K562 (cell line): ENCODE measurements at places on chromosomes 5 and 9. TPM values are rescaled to one million over a fixed set of nuclear protein-coding genes. Genes with fewer than 3 reads are reported as not detected.

Gene MLANA
- total RNA-seq = not detected in 2 replicates

Gene SAPCD2
- total RNA-seq = 72.1 and 78.8 TPM in 2 replicates

Gene BOD1
- total RNA-seq = 17.9 and 22.0 TPM in 2 replicates

- no peak for DNase-seq
These were observed 663.4 kb downstream of the PTPRD start for GRCh38 chr9:9949368-9949767.

DNA sequence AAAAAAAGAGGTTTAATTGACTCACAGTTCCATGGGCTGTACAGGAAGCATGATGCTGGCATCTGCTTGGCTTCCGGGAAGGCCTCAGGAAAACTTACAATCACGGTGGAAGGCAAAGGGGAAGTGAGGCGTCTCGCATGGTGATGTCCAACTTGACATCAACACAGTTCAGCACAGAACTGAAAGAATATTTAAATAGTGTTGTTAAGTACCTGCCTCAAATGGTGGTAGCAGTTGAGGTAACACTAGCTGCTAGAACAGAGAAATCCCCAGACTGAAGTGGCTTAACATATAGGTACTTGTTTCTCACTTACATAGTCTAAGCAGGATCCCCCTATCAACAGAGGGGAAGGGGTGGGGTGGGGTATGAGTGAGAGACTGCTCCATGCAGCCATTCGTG, 141.6 kb downstream of the DROSHA start:
- DNase-seq = no peak

GRCh38 chr5:129996896-129997295, 92.6 kb downstream of the CHSY3 start:
- DNase-seq = no peak

GRCh38 chr9:94745806-94746540, 19.5 kb downstream of the AOPEP start:
- DNase-seq = no peak

- DNase-seq = no peak
These were observed 831.3 kb downstream of the MTRR start for GRCh38 chr5:8700222-8700621.

DNA sequence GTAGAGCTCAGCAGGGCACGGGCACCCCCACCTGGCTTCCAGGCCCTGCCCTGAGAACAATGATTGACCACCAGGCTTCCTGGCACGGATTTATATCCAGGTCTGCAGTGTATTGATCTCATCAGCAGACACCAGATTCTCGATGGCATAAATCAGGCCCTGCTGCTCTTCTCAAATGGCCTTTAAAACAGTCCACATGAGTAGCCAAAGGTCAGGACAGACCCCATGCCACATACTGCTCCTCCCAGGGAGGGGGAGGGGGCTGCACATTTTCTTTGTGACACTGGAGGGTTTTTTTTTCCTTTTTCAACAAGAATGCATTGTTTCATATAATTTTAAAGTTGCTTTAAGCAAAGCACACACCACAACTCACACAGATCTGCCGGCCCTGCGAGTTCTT, 85.4 kb downstream of the SEMA4D start:
- DNase-seq = no peak

GRCh38 chr5:28748446-28748845, 1710.1 kb upstream of the CDH9 start:
- DNase-seq = no peak

DNA sequence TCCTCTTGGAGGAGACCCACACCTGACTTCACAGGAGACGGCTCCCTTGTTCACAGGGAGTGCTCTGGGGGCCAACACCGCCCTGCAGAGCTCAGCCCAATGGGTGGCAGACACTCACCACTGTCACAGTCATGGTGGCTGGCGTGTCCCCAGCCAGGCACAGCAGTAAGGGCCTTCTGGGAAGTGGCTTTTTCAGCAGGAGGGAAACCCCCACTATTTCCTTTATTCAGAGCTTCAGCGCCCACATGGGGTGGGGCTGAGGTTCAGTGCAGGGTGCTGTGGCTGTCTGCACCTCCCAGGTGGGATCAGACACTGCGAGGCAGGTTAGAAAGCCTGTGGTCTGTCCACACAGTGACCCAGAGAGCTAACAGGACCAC, 3.6 kb upstream of the SNAPC4 start:
- no peak for DNase-seq

GRCh38 chr9:1469996-1470395, 419.8 kb downstream of the DMRT2 start:
- no peak for DNase-seq

GRCh38 chr9:14418301-14418940, 104.5 kb upstream of the NFIB start:
- DNase-seq = no peak
